ENCODE measurements at places on chromosomes 6 and 20.
A peak's percentile ranks its signal among the peaks of the same experiment; 100 is the strongest.

DNA sequence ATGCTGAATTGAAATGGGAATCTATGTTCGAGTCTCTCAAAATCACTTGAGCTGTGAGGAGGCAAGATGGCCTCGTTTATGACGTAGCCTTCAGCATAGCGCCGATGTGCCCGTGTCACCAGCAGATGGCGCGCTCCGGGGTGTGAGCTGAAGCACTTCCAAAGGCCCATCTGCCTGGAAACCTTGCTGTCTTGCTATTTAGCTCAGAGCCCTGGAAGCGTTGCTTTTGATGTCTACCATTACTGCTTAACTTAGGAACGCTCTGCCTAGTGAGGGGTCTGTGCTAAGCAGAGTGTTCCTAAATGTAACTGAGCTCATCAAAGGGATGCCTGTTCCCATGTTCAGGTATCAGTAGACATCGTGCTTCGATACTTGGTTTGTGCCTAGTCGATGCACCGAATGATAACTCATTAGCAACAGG, 67.7 kb downstream of the SYCP2L start:
- DNase-seq = peak; percentile 48

DNA sequence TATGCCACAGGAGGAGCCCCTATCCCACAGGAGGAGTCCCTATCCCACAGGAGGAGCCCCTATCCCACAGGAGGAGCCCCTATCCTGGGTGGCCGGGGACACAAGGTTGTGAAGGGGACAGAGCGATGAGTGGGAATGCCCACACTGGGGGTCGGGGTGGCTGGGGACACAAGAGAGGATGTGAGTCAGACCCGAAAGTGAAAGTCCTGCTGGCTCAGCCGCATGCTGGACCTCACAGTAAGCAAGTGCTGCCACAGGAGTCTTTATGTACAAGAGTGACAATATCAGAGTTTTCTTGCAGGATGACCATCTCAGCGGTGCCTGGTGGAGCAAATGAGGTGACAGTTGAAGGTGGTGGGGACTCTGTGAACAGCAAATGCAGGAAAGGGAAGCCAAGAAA, 93.7 kb downstream of the PSMB1 start:
- DNase-seq = no peak

GRCh38 chr6:3797231-3798054, 45.9 kb upstream of the PXDC1 start:
- DNase-seq = no peak

DNA sequence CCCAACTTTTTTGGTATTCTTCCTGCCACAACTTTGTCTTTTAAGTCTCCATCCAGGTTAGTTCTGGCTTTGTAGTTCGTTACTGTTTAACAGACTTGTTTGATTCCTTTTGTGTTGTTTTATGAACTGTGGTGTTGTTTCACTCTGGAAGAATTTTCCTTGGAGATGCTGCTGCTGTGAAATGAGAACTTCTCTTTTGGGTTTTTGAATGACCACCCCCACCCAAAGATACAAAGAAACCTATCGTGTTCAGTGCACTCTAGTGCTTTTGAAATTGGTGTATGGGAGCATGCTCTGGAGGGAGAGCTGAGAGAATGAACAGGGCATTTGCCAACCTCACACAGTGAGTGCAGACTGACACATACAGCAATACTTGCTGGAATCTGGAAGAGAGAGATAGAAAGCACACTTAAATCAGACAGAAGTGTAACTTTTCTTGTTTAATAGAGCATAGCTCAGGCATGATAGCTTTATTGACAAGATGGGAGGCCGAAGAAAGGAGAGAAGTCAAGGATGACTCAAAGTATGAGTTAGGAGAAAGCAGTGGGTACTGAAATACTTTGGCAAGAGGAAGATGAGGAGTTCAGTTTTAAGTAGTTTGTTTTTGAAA, 293.1 kb downstream of the SOX4 start:
- no peak for DNase-seq

GRCh38 chr6:42509765-42510164, 54.1 kb upstream of the UBR2 start:
- DNase-seq = no peak

- no peak for DNase-seq
These were observed 654.7 kb upstream of the FLRT3 start for GRCh38 chr20:14992153-14992552.

GRCh38 chr6:11486959-11487358, 50.6 kb upstream of the TMEM170B start:
- DNase-seq = no peak

- DNase-seq = no peak
These were observed 11.0 kb downstream of the SMPDL3A start for GRCh38 chr6:122799916-122800686.

- peak; percentile 46 for DNase-seq
These were observed 129.4 kb upstream of the RIN2 start for GRCh38 chr20:19628570-19629134.

DNA sequence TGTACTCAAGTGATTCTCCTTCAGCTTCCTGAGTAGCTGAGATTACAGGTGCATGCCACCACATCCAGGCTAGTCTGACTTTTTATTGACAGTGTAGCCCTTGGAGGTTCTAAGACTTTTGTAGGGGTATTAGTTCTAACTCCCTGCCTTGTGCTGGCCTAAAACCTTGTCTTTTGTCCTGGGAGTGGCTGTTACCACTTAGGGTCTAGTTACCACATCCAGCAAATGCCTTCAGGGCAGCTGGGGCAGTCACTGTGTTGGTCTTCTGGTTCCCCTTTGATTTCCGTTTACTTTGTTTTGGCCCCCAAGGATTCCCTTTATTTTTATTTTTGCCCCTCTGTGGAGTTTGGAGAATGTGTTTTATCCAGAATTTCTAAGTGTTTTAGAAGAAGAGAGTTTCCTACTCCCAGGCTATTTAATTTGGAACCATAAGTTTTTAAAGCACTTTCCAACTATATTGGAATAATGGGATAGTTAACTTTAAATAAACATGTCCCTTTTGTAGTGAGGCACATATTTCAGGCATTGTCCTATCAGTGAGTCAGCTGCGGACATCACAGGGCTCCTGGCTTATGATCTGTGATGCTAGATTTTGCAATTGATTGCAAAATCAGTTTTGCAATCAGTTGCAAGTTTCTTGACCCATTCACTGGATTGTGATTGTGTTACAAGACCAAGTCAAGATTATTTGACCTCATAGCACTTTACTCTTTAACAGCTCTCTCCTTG, 25.0 kb downstream of the IL22RA2 start:
- no peak for DNase-seq

DNA sequence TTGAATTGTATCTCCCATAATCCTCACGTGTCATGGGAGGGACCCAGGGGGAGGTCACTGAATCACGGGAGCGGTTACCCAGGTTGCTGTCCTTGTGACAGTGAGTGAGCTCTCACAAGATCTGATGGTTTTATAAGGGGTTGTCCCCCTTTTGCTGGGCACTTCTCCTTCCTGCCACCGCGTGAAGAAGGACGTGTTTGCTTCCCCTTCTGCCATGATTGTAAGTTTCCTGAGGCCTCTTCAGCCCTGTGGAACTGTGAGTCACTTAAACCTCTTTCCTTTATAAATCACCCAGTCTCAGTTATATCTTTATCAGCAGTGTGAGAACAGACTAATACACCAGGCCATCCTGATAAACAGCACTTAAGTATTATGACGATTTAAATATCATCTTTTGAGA, 9.0 kb upstream of the MRGBP start:
- no peak for DNase-seq

DNA sequence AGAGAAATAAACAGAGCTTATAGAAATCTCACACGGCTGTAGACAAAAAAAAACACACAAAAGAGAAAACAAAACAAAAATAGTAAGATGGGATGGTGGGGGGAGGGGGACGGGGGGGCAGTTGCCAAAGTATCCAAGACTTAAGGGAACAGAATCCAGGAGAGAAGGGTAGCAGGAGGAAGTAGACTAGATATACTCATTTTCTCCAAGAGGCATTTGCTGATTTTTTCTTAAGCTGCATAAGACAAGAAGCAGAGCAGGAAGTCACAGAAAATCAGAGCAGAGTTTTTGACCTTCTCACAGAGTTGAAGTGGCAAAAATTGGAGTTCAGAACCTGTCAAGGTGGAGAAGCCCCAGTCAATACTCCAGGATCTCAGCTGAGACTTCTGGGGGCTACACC, 237.7 kb downstream of the HIVEP2 start:
- no peak for DNase-seq

GRCh38 chr6:13304580-13305260, 23.6 kb downstream of the TBC1D7 start:
- no peak for DNase-seq

DNA sequence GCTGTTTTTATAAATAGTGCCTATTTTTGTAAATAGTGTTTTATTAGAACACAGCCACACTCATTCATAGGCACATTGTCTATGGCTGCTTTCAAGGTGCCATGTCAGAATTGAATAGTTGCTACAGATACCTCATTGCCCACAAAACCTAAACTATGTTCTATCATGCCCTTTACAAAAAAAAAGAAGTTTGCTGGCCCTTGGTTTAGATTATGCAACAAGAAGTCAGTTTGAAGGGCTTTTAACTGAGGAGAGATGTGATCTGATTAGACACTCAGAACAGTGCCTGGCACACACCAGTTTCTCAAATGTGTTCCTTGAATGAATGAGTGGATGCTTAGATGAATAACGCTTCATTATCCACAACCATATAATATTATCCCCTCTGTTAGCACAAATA, 366.1 kb downstream of the MAFB start:
- no peak for DNase-seq

- DNase-seq = no peak
These were observed 693.8 kb downstream of the KHDRBS2 start for GRCh38 chr6:61592238-61592637.

- no peak for DNase-seq
These were observed 13.2 kb upstream of the RIPOR3 start for GRCh38 chr20:50704514-50704913.

GRCh38 chr6:168218785-168219566, 100.6 kb downstream of the DACT2 start:
- no peak for DNase-seq

- DNase-seq = no peak
These were observed 46.0 kb upstream of the TASP1 start for GRCh38 chr20:13684566-13685222.

- no peak for DNase-seq
These were observed 62.0 kb downstream of the ARID1B start for GRCh38 chr6:156839129-156839528.

GRCh38 chr20:1950836-1951235, 43.0 kb downstream of the PDYN start:
- DNase-seq = no peak

GRCh38 chr6:7909323-7910276, 988 bp downstream of the TXNDC5 start:
- no peak for DNase-seq

GRCh38 chr6:138401960-138402837, 1.8 kb upstream of the HEBP2 start:
- no peak for DNase-seq

DNA sequence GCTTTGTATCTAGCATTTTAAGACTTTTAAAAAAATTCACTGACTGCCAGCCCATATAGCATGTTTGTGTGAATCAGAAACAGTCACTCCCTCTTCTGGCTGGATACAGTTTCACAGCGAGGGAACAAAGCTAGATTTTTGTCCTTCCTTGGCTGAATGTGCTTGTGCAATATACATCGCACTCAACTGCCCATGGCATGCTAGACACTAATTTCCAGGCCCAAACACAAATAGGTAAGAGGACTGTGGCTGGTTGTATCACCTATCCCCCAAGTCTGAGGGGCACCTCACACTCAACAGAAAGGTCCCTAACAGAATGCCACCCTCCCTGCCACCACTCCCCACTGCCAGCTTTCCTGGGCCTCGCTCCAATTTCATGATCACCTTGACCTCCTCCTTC, 16.2 kb upstream of the BLCAP start:
- DNase-seq = no peak

- DNase-seq = no peak
These were observed 45.2 kb downstream of the KIF16B start for GRCh38 chr20:16528078-16528477.

- DNase-seq = no peak
These were observed 39.2 kb downstream of the PREX1 start for GRCh38 chr20:48788486-48789072.

GRCh38 chr20:25194333-25194972, 1.1 kb upstream of the ENTPD6 start:
- no peak for DNase-seq

DNA sequence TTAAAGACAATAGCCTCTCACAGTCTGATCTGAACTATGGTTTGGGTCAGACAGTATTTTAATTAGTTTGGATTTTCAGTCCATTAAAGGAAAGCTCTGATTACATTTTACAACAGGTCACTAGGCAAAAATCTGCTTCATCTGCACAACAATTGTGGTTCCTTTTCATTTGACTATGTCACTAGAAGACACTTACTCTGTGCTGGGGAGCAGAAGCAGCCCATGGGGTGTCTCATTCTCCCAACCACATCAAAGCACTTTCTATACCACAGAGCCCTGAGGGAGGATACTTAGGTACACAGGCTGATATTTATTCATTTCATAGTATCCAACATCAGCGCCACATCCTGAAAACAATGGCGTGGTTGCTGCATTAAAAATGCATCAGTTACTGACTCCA, 36.6 kb upstream of the HDAC2 start:
- peak; percentile 39 for DNase-seq

DNA sequence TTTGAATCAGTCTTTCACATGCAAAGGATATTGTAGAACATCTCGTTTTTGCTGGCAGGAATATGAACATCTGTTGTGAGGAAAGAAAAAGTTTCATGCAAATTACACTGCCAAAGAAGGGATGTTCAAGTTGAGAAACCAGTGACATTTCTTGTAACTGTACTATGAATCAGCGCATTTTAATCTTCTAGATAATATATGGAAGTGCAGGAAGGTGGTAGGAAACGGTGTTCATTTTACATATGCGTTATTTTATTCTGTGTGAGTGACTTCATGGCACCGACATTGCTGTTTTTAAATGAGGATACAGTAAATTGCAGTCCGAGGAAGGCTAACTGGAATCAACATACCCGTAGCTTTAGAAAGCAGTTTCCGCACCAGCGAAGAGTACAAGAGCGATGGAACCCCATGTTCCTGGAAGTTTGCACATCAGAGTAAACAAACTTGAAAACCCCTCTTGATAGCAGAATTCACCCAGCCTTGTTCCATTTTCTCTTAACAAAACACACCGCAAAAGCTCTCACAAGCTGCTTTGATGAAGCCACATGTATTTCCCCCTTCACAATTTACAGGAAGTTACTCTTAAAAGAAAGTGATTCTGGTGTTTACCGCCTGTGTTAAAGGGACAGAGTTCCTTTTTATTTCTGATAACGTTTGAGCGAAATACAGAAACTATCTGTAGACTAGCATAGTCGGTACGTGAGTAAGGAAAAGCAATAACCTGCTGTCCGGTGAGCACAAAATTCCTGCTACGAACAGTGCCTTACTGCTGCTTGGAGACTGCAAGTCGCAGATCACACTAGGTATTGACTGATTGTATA, 11.5 kb downstream of the PRDM1 start:
- peak; percentile 89 for DNase-seq

GRCh38 chr6:50093116-50093937, 43.6 kb upstream of the DEFB112 start:
- DNase-seq = no peak

- no peak for DNase-seq
These were observed 104.0 kb downstream of the VEGFA start for GRCh38 chr6:43873806-43874714.
